ENCODE measurements at places on chromosomes 5 and 9. TPM values are rescaled to one million over a fixed set of nuclear protein-coding genes. Genes with fewer than 3 reads are reported as not detected.

DNA sequence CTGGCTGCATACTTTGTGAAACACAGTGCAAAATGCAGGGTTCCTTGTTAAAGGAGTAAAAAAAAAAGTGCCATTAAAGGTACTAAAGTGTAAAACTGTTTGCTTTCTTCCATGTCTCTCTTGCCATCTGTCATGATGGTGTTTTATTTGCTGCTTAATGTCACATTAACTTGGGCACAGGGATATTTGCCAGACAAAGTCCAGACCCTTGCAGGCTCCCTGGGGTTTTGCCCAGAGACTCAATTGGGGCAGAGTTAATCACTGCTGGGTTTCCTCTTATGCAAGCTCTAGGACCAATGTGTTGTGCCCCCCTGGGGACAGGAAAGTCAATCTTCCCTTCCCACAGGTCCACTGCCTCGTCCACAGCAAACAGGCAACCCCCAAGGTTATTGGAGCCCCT lies 274.3 kb upstream of the SGCD start:
- DNase-seq = no peak

The STXBP1 gene
- total RNA-seq = 12.4 TPM

DNA sequence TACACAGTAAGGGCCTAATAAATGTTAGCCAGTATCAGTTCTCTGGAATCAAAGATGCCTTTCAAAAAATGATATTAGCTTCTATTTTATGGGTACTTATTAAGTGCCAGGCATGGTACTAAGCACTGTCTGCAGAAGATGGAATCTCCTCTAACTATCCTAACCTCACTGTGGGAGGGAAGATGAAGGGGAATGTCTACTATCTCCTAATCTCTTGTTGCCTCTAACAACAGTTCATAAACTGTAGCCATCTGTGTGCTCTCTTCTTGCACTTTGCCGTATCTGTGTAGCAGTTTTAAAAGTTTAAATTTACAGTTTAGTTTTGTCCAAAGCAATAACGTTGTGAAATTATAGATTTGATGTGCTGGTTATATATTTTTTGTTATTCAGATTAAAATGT lies 99.6 kb upstream of the CCDC112 start:
- DNase-seq = peak; percentile 42

The PIGO gene
- total RNA-seq = 19.1 TPM

The ARHGEF28 gene
- 11.3 TPM for total RNA-seq

DNA sequence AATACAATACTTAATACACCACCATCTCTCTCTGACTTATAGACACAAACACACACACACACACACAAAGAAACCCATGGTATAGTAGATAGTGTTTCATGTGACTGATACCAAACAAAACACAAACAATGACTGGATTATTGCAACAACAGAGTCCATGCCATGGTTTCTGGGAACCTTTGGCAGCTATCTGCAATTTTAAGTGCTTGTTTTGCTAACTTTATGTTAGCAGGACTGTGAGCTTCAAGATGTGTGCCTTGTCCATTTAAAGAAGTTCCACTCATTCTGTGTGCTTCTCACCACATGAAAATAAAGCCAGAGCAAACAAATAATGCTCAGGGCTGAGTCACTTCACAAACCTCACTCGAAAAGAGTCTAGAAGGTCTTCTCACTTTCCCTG lies 15.1 kb upstream of the LURAP1L start:
- DNase-seq = peak; percentile 3

The ORM2 gene
- not detected for total RNA-seq

DNA sequence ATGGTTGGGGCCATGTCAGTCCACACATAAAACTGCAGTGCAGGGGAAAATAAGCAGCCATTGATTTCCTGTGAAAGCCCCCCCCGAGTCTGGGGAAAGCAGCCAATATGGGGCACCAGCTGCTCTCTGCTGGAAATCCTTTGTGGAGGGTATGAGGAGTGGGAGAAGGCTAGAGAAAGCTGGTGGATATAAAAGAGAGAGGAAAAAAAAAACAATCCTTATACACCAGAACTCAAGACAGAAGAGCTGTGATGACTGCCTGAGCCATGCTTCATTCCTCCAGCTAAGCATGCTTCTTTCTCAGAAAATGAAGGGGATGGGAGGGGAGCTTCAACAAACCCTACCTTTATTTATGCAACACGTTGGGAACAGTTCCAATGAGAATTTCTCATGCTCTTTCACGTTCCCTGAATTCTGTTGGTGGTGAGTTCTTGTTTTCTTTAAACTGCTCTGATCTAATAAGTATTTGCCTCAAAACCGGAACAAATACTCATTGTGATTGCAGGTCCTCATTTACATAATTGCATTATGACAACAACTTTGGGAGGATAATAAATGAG lies 688.0 kb upstream of the SEMA6A start:
- no peak for DNase-seq

GRCh38 chr5:14954616-14955343 lies 83.2 kb upstream of the ANKH start:
- no peak for DNase-seq

The CTNND2 gene
- total RNA-seq = not detected

DNA sequence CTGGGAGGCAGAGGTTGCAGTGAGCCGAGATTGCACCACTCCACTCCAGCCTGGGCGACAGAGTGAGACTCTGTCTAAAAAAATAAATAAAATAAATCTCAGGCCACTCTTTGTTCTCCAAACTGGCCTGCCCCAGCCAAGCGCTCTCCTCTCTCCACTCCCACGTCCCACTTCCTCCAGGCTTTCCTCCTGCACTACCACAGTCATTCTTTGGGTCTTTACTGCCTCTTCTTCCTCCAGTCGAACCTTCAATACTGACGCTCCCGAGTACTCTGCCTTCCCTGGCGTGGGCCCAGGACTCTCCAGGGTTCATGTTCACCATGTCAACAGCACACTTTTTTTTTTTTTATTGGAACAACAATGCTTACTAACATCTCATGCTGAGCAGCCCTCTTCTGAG lies 23.9 kb downstream of the RNF130 start:
- no peak for DNase-seq

- no peak for DNase-seq
These were observed 41.7 kb upstream of the FBXW11 start for GRCh38 chr5:172048170-172048422.

GRCh38 chr5:157390551-157391297 lies 69.3 kb upstream of the NIPAL4 start:
- DNase-seq = peak; percentile 96

DNA sequence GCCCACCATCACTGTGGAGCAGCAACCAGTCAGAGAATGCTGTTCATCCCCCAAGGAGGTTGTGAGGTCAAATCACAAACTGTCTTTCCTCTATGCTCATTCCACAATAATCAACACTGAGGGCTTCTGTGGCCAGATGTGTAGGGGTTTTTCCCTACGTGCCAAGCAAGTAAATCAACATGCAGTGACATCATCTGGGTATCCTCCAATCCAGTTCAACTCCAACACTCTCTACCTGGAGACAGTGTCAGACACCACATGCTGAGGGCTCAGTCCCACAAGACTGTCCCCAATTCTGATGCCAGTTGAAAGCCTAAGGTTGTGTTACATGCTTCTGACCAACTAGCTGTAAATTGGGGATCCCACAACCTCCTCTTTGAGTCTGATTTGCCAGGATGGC lies 57.3 kb upstream of the DMRT1 start:
- no peak for DNase-seq
